Activated CD4-positive, alpha-beta T cell treated with anti-CD3 and anti-CD28 coated beads for 36 hours (primary cell): ENCODE measurements at places on chromosomes 12 and 14. TPM values are rescaled to one million over a fixed set of nuclear protein-coding genes. Genes with fewer than 3 reads are reported as not detected.

DNA sequence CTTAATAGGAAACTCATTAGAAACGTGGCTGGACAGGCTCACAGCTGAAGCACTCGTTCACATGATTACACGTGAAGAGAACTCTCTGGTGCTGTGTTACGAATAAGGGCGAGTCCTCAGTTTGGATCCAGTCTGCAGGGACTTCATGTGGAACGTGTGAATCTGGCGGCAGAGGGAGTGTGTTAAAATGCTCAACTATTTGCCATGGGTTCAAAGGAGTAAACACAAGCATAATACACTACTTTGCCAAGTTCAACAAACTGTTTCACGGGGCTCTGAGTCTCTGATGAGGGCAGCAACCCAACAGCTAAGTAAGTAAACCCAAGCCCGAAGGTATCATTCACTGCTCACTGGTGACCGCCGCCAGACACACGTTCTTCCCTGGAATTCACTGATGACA is 42.4 kb downstream of the NUAK1 start:
- no peak for DNase-seq

GRCh38 chr12:114884575-114884974 is 200.6 kb upstream of the TBX3 start:
- no peak for DNase-seq

The DHRS7 gene
- 27.9 TPM for total RNA-seq

The TMEM233 gene
- total RNA-seq: not detected

DNA sequence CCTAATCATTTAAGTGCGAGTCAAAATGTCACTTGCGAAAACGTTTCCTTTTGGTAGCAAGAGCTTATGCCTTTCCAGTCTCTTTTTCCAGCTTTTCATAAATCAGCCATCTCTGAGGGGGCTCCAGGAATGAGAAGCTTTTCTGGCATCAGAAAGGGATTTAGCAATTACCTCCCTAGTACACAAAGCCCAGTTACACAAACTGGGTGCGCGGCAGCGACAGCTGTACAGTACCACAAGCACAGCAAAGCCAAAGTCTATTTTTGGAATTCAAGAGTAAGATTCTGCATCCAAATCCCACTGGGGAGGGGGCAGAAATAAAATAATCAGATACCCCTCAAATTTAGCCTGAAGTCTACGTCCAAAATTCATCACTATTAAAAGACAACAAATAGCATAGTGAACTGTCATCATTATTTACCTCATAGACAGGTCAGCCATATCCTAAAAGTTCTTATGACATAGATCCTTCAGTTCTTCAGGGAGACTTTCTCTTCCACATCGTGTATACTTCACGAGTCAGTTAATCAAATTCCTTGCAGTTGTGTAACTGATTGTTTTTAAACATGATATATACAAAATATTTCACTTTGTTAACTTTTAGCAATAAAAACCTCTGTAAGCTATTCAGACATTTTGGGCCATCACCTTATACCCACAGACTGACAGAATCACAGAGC is 150.8 kb downstream of the TTC7B start:
- DNase-seq: no peak
